ENCODE measurements at places on chromosomes 12 and 14.

DNA sequence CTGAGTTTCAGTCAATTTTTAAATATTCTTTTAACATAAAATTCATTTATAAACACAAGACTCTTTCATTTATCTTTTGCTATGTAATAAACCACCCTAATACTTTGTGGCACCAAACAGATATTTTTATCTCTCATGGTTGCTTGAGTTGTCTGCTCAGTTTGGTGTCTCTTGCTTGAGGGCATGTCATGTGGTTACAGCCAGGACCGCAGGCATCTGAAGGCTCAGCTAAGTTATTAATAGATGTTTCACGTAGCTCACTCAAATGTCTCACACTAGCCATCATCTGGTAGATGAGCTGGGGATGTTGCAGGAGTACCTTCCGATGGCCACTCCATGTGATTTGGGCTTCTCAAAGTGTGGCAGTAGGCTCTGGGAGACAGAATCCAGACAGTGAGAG, 597.8 kb downstream of the ETNK1 start:
- DNase-seq, result no peak

GRCh38 chr12:116689979-116690744, 47.7 kb downstream of the SPRING1 start:
- DNase-seq, result no peak

- no peak for DNase-seq
Observed at GRCh38 chr14:80549141-80549540, 337.8 kb upstream of the DIO2 start.

DNA sequence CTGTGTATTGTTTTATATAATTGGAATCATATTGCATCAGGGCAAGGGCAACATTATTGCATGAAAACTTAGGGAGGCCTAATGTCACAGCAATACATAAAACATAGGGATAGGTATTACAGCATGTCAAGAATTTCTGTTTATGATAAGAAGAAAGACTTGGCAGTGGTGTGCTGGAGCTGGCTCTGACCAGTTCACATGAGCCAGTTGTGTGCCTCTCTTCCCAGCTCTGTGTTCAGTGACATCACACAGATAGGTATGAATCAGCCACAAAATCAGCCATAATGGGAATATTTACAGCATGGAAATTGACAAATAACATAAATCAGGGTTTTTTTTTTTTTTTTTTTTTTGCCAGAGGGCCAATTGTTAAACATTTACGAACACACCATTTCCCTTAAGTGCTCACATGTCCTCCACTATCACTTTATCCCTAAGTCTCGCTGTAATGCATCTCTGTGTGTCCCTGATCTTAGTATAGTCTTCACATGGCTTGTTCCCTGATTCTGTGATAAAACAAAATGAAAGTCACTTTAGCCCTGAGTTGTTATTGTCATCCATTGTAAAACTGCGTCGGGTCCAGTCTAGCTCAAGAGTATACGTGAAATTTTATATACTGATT, 31.9 kb upstream of the ACSM4 start:
- DNase-seq, result no peak

DNA sequence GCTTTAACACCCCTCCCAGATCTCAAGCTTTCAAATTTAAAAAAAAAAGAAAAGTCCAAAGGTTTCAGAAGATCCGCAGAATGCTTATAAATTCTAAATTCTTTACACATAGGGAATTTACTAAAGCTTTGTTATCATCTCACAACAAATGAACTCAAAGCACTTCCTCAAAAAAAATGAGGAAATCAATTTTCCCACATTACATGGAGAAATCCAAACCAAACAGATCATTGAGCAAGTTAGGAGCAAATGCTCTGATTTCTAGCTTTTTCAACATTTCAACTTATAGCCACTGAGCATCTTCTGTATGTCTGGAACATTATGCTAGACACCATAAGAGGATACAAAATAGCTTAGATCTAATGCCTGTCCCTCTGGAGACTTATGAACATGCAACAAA, 161.0 kb downstream of the CEP128 start:
- DNase-seq, result no peak

- DNase-seq, result no peak
Observed at GRCh38 chr12:76219806-76220205, 128.4 kb downstream of the BBS10 start.

DNA sequence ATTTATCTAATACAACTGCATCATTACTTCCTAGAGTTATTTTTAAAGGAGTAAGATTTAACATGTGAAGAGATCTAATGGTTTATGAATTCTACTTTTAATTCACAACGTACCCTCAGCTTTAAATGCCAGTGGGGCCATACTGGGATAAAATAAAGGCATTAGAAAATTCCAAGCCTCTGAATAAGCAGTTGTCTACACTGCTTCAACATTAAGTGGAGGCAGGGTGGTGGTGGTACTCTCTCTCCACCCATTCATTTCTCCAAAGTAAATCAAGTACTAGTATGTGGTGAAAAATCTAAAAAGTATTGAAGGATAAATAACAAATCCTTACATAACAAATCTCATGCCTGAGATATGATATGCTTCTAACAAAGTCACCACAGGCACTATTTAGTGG, 52.4 kb downstream of the FERMT2 start:
- DNase-seq, result no peak

- DNase-seq, result no peak
Observed at GRCh38 chr12:64785838-64786237, 26.6 kb upstream of the GNS start.

DNA sequence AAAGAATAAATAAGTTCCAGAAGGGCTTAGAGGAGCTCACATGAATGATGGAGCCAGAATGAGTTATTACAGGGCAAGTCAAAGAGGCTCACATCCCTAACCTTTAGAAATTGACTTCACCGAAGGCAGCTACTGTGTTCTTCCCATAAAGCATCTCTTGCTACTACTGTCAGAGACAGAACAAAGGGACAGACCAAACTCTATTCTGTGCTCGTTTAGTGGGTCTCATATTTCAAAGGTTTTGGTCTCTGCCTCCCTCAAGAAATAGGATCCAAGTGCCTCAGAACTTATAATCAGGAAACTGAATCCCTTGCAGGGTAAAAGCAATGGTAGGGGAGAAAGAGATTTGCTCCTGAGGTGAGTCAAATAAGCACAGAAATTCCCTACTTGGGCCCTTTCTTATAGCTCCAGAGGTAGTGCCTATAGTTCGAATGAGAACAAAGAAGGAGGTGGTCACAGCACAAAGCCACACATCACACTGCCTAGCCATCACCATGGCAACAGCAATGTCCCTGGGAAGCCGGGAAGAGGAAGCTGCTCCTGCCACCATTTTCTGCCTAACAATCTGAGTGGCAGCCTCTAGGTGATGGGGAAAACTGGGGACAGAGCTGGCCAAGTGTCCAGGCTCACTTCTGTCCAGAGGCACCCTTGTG, 294.9 kb downstream of the FOXN3 start:
- no peak for DNase-seq

DNA sequence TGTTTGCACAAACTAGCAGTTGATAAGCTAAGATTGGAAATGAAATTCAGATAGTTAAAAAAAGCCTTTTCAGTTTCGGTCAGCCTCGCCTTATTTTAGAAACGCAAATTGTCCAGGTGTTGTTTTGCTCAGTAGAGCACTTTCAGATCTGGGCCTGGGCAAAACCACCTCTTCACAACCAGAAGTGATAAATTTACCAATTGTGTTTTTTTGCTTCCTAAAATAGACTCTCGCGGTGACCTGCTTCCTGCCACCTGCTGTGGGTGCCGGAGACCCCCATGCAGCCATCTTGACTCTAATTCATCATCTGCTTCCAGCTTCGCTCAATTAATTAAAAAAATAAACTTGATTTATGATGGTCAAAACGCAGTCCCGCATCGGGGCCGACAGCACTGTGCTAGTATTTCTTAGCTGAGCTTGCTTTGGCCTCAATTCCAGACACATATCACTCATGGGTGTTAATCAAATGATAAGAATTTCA, 335.6 kb downstream of the TMEM121 start:
- DNase-seq, result no peak

DNA sequence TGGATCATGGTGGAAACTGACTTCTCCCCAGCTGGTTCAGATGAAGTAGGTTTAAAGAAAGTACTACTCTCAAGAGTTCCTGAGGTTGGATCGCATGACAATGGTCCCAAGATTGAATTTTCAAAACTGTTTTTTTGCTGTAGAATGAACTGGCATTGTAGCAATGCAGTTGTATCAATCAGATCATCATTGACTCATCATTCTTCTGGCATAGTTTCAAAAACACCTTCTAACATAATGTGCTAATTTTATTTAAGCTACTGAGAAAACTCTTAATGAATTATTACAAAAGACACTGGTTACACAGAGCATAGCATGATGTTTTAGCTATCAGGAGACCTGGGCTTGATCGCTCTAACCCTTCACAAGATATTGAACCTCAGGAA, 384.5 kb upstream of the DCN start:
- DNase-seq, result no peak

DNA sequence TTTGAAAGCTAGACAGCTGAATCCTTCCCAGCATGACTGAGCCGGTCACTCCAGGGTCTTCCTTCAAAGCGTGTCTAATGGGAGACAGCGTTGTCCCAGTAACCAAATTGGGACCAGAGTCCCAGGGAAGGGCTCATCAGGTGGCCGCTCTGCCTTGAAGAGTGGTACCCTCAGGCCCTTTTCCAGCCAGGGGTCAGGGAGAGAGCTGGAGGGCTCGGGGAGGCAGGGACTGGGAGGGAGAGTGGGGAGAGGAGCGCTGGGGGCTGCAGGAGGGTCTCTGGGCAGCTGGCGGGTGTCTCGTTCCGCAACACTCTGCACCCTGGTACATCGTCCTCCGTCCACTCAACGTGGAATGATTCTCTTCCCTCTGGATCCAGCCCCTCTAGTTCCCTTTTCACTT, 1.6 kb upstream of the RTL1 start:
- DNase-seq, result no peak

DNA sequence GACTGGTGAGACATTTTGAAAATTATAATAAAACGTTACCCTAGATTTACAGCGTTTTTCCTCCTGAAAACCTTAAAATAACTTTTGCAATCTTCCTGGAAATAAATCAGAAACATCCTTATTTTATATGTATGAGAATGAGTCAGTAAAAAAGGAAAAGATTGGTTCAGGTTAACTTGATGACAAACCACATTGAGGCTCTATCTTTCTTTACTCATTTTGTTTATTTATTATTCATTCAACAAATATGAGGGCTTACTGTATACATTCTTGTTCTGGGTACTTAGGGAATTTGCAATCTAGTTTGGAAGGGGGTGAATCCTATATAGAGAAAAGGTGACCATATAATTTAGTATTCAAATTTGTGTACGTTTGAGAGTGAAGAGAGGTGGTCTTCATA, 156.6 kb downstream of the UNC79 start:
- no peak for DNase-seq
